Testis (tissue), 5 donors: ENCODE measurements at places on chromosomes 16 and 17. TPM values are rescaled to one million over a fixed set of nuclear protein-coding genes. Genes with fewer than 3 reads are reported as not detected.

DNA sequence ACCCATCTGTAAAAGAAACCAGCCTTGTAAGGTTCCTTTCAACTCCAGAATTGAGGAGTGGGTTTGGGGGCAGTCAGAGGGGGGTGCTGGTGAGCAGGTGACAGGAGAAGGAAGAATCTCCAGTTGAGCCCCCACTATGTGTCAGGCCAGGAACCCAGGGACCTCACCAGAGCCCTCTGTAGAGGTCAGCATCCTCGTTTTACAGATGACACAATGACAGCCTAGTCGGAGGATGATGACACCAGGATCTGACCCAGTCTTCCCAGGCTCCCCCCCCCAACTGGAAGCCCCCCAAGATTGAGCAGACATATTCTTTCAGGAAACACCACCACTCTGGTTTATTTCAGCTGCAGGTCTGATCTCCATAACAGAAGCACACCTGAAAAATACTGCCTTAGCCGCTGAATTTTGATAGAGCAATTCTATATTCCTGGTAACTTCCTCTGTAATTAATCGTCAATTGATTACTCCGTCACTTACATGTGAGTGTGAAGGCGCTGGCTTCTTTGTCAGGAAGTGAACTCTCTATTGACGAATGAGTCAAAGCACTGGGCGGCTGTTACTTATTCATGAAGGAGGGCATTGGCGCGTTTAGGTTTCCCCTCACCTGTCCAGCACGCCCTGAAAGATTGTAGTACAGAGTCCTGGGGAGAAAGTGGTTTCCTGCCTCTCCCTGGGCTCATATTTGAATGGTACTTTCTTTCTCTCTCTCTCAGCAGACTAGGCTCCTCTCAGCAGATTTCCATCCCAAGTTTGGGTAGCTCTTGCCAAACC, 21.2 kb downstream of the SOCS3 start:
- no peak for DNase-seq

GRCh38 chr16:82660075-82660645, 33.4 kb downstream of the CDH13 start:
- no peak for DNase-seq

SERPINF2 gene
- total RNA-seq = 31.7 TPM

GRCh38 chr16:16008666-16009065, 59.2 kb downstream of the ABCC1 start:
- DNase-seq = no peak

GRCh38 chr17:45942284-45942683, 47.9 kb downstream of the MAPT start:
- peak; percentile 22 for DNase-seq

- no peak for DNase-seq
Measured at GRCh38 chr16:9381399-9381798, 290.0 kb downstream of the HAPSTR1 start.

CALB2 gene
- total RNA-seq = 5.1 TPM
